Smooth muscle cell of trachea (primary cell): ENCODE measurements at places on chromosomes 7 and 10. TPM values are rescaled to one million over a fixed set of nuclear protein-coding genes. Genes with fewer than 3 reads are reported as not detected.

The PLEKHA8 gene
- total RNA-seq, result 10.3 and 13.4 TPM in 2 replicates

The GPC2 gene
- total RNA-seq, result 1.8 and 2.6 TPM in 2 replicates

The CD36 gene
- total RNA-seq, result 2.5 and 10.1 TPM in 2 replicates

The THNSL1 gene
- 5.8 and 6.1 TPM in 2 replicates for total RNA-seq

The TAS2R39 gene
- not detected in 2 replicates for total RNA-seq

The EVX1 gene
- not detected in 2 replicates for total RNA-seq

The NEUROG3 gene
- not detected in 2 replicates for total RNA-seq

The NPC1L1 gene
- 0.15 and 0.17 TPM in 2 replicates for total RNA-seq

The TMEM229A gene
- not detected in 2 replicates for total RNA-seq

The GIMAP7 gene
- 0.15 TPM in 1 of 2 replicates, not detected in the other for total RNA-seq

The SEMA3D gene
- total RNA-seq, result 2.6 and 2.8 TPM in 2 replicates

The CXCL12 gene
- total RNA-seq, result 42.0 and 133 TPM in 2 replicates

The CLRN3 gene
- total RNA-seq, result not detected in 2 replicates

The ADAMTS14 gene
- 14.8 and 29.4 TPM in 2 replicates for total RNA-seq

The FAM25G gene
- total RNA-seq, result not detected in 2 replicates
